Activated naive CD8-positive, alpha-beta T cell treated with anti-CD3 and anti-CD28 coated beads, Interleukin-2, amount 50 U/mL, for 24 hours (primary cell): ENCODE measurements at places on chromosomes 6 and 20.

GRCh38 chr6:72781624-72782023 is 159.8 kb downstream of the KCNQ5 start:
- no peak overlapping the region for H3K27ac ChIP-seq
- H3K36me3 ChIP-seq: peaks cover 2% of the 10 kb centered on the region
- H3K4me1 ChIP-seq: no peaks in the 10 kb centered on the region
- no peak for DNase-seq
- no peaks in the 10 kb centered on the region for H3K27me3 ChIP-seq

- no peaks in the 10 kb centered on the region for H3K36me3 ChIP-seq
- no peak overlapping the region for H3K27ac ChIP-seq
- H3K27me3 ChIP-seq: no peaks in the 10 kb centered on the region
- H3K4me1 ChIP-seq: no peaks in the 10 kb centered on the region
- DNase-seq: no peak
- H3K4me3 ChIP-seq: no peak overlapping the region
Measured at GRCh38 chr6:126227833-126228702, 111.8 kb upstream of the CENPW start.

- peaks cover 47% of the 10 kb centered on the region for H3K4me1 ChIP-seq
- no peak overlapping the region for H3K4me3 ChIP-seq
- H3K36me3 ChIP-seq: no peaks in the 10 kb centered on the region
- H3K27ac ChIP-seq: peak overlapping the region; percentile 78
- H3K27me3 ChIP-seq: no peaks in the 10 kb centered on the region
Measured at GRCh38 chr20:20733943-20734342, 21.5 kb upstream of the RALGAPA2 start.

DNA sequence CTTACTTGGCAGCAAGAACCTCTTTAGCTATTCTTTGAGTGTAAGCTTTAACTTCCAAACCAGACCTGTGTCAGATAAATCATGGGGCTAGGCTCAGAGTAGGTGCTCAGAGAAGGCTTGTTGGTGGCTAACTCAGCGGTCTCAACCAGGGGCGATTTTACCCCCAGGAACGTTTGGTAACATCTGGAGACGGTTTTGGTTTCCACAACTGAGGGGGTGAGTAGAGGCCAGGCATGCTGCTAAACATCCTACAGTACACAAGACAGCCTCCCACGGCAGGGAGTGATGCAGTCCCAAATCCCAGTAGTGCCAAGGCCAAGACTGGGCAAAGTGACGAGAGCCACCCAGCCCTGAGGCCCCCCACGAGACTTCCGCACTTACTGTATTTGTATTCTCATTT is 59.2 kb downstream of the RAB44 start:
- H3K36me3 ChIP-seq: no peaks in the 10 kb centered on the region
- DNase-seq: no peak
- no peaks in the 10 kb centered on the region for H3K27me3 ChIP-seq

GRCh38 chr6:168892031-168892430 is 361.6 kb downstream of the THBS2 start:
- H3K4me1 ChIP-seq: peaks cover 9% of the 10 kb centered on the region
- H3K27me3 ChIP-seq: no peaks in the 10 kb centered on the region
- no peak overlapping the region for H3K27ac ChIP-seq
- no peaks in the 10 kb centered on the region for H3K36me3 ChIP-seq

- H3K36me3 ChIP-seq: no peaks in the 10 kb centered on the region
- H3K4me1 ChIP-seq: no peaks in the 10 kb centered on the region
- peaks cover 8% of the 10 kb centered on the region for H3K27me3 ChIP-seq
- H3K4me3 ChIP-seq: no peak overlapping the region
- no peak for DNase-seq
Measured at GRCh38 chr6:39599973-39600372, 125.2 kb downstream of the KIF6 start.

- no peaks in the 10 kb centered on the region for H3K36me3 ChIP-seq
- DNase-seq: no peak
- H3K27ac ChIP-seq: no peak overlapping the region
Measured at GRCh38 chr6:96743496-96743895, 93.8 kb downstream of the GPR63 start.

DNA sequence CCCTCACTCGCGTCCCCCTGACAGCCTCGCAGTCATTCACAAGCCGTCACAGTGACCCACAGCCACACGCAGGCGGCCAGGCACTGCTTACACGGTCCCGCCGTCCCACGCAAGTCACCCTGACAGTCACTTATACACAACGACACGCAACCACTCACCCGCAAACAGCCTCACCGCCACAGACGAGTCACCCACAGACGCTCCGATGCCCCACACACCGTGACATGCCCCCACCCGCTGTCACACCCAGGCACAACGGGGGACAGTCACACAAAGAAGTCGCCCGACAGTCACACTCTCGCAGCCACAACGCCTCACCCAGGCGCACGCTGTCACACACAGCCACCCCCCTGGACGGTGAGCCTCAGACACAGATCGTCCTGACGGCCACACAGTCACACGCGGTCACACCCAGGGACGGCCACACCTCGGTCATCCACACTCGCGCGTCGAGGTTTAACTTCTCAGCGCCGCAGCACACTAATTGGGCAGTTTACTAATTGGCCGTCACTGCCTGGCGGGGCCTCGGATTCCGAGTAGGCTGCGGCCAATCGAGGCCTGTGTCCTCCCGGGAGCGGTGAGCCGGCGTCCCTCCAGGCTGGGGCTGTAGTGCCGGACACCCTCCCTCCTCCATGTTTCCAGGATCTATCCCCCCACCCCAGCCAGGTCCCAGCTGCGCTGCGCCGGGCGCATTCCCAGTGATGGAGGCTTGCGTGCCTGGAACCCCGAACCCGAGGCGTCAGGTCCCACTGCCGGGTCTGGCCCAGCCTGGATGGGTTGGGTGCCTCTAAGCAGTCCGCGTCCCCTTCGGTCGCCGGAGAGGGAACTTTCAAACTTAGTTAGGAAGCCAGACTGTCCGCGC is 790 bp downstream of the TOX2 start:
- peak overlapping the region; percentile 78 for H3K4me3 ChIP-seq
- peaks cover 43% of the 10 kb centered on the region for H3K4me1 ChIP-seq
- peaks cover 63% of the 10 kb centered on the region for H3K27me3 ChIP-seq

DNA sequence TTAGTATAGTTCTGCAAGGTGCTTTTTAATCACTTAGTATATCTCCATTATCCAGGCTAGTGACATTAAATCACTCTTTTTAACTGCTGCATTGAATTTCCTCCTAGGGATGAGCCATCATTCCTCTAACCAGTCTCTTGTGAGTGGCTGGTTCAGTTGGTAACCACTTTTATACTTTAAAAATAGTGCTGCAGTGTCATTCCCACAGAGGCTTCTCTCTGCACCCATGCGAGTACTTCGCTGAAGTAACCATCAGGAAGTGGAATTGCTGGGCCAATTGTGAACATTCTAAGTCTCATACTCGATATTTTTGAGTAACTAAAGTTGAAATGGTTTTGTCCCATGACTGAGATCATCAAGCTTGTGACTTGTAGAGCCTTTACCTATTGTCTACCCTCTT is 2.1 kb downstream of the BTN3A2 start:
- peak overlapping the region; percentile 82 for H3K27ac ChIP-seq
- H3K4me1 ChIP-seq: peaks cover 56% of the 10 kb centered on the region
- DNase-seq: no peak
- no peaks in the 10 kb centered on the region for H3K27me3 ChIP-seq

DNA sequence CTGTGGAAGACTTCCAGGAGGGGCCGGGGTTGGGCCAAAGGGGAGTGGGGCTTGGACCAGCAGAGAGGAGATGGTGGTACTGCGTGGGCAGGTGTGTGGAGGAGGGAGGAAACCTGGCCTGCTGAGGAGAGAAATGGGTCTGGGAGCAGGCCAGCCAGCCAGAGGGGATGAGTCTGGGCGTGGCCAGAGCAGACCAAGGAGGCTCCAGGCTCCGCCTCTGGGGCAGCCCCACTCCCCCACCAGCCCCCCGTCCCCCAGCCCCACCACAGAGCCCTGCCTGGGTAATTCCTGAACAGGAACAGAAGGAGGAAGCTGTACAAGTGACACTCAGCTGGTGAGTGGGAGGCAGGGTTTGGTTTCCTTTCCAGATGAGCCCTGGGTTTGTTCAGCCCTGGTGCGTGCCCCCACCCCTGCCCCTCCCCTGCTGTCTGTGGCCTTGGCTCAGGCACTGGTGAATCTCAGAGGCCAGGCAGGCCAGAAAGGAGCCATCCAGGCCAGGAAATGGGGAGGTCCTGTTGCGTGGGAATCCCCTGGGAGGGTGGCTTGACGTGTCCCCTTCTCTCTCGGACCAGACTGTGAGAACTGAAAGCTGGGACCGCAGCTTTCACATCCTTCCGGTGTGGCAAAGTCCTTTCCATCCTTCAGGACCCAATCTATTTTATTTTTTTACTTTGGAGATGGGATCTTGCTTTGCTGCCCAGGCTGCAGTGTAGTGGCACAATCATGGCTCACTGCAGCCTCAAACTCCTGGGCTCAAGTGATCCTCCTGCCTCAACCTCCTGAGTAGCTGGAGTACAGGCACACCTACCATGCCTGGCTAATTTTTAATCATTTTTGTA is 9.4 kb upstream of the SRC start:
- no peaks in the 10 kb centered on the region for H3K36me3 ChIP-seq
- no peak overlapping the region for H3K4me3 ChIP-seq
- DNase-seq: peak; percentile 66
- peaks cover 24% of the 10 kb centered on the region for H3K4me1 ChIP-seq
- H3K27ac ChIP-seq: peak overlapping the region; percentile 55

GRCh38 chr6:107646176-107646575 is 156.3 kb downstream of the SOBP start:
- peaks cover under 1% of the 10 kb centered on the region for H3K4me1 ChIP-seq
- no peak for DNase-seq
- H3K36me3 ChIP-seq: no peaks in the 10 kb centered on the region
- no peak overlapping the region for H3K4me3 ChIP-seq
- no peak overlapping the region for H3K27ac ChIP-seq

DNA sequence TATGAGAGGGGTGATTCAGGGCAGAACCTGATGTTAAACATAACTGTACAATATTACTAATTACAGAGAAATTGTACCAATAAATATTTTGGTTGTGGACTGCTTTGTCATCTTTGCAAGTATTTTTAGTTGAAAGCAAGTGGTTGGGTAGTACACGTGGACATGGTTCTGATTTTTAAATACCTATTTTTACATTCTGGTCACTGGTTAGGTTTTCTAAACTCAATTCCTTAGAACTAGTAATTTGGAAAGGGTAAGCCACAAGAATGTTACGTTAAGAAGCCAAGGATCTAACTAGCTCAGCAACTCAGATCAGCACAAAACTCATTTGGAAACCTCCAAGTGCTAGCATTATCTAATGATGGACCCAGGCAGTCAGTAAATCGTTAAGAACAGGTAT is 2.7 kb downstream of the EPB41L2 start:
- no peak overlapping the region for H3K4me3 ChIP-seq
- no peak overlapping the region for H3K27ac ChIP-seq
- DNase-seq: no peak
- peaks cover 5% of the 10 kb centered on the region for H3K36me3 ChIP-seq
- H3K27me3 ChIP-seq: no peaks in the 10 kb centered on the region
